IPS DF 6.9 (cell line): ENCODE measurements at places on chromosomes 4 and X.
A peak's percentile ranks its signal among the peaks of the same experiment; 100 is the strongest.

DNA sequence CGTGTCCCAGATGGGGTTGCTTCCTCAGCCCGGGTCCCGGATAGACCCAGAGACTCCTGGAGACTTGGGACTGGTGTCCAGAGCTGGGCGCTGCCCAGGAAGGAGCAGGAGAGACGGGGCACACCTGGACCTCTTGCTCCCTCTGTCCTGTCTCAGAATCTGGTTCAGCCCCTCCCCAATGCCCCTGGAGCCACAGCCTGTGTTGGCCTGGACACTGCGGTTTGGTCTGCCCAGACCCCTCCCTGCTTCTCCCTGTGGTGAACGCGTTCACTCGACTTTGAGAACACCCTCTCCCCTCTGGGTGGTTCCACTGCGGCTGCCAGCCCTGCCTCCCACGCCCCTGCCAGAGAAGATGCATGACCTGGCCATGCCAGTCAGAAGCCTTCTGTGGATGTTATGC, 111.1 kb downstream of the HMX1 start:
- H3K4me3 ChIP-seq = no peak overlapping the region
- H3K27ac ChIP-seq = no peak overlapping the region
- DNase-seq = no peak
- no peaks in the 10 kb centered on the region for H3K4me1 ChIP-seq
- H3K36me3 ChIP-seq = no peaks in the 10 kb centered on the region

DNA sequence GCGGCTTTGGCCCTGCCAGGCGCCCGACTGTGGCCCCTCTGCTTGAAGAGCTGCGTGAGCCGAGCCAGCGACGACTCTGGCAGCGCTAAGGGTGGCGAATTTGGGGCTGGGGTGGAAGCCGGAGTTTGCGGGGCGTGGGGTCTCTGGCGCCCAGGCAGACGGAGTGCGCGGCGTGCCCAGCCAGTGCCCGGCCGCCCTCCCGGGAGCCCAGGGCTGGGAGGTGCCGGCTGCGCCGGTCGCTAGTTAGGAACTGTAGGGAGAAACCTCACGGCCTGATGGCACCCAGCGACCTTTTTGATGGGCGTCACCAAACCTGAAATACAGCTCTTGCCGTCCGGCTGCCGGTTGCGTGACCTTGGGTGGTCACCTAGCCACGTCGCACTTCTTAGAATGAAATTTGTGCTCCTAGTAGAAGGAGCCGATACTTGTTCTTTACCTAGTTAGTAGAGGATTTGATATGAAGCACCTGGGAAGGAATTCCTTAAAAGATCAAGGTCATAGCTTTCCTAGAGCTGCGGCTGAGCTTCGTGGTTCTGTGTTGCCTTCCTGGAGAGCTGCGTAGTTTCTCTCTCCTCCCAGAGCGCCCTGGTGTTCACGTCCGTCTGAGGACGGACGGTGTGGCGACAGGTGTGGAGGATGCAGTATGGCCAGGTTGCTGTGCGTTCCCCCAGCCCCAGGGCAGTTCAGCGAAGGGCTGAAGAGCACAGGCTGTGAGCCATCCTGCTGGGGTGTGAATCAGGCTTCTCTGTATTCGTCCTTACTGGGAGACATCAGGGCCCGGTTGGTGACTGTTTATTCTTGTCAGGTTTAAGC, 680 bp downstream of the MAEA start:
- peaks cover 3% of the 10 kb centered on the region; the same call in 1 of the 2 replicates for H3K4me1 ChIP-seq
- no peak overlapping the region for H3K27ac ChIP-seq
- H3K27me3 ChIP-seq = no peaks in the 10 kb centered on the region

DNA sequence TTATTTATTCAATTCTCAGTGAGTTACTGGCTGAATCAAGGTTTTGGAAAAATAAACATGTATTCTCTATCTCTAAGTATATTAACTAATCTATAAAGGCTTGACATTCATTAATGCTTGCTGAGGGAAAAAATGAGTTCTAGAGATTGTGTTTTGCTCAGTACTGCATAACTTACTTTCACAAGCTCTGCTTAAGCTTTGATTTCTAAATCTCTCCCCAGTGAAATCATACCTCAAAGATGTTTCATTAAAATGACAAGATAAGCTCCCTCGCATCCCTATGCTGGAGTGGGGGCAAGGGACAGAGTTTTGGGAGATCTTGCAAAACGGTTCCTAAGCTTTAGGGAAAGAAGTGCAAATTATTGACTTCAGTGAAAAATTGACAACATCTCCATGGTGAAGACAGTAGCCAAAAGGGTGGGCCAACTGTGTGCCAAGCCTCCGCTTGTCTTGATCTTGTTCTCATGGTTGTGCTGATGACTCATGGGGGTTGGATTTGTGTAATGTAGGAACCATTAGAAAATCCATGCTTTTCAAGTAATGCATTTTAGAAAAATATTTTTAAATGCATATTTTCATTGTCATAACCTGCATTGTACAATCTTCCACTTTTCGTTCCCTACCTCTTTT, 521.4 kb downstream of the RPA4 start:
- DNase-seq = no peak
- no peaks in the 10 kb centered on the region for H3K27me3 ChIP-seq
- no peak overlapping the region for H3K27ac ChIP-seq
- no peak overlapping the region for H3K4me3 ChIP-seq
- no peaks in the 10 kb centered on the region for H3K36me3 ChIP-seq

- no peaks in the 10 kb centered on the region for H3K4me1 ChIP-seq
- DNase-seq = no peak
- H3K4me3 ChIP-seq = no peak overlapping the region
- H3K27me3 ChIP-seq = no peaks in the 10 kb centered on the region
- H3K27ac ChIP-seq = no peak overlapping the region
Measured at GRCh38 chr4:112882286-112882685, 167.2 kb upstream of the ANK2 start.

- no peaks in the 10 kb centered on the region for H3K4me1 ChIP-seq
- no peak overlapping the region for H3K4me3 ChIP-seq
- no peak for DNase-seq
- no peaks in the 10 kb centered on the region for H3K27me3 ChIP-seq
Measured at GRCh38 chrX:129808829-129809796, 29.4 kb downstream of the SASH3 start.

GRCh38 chr4:17081179-17081578, 182.7 kb upstream of the LDB2 start:
- no peaks in the 10 kb centered on the region; the same call in 1 of the 2 replicates for H3K4me1 ChIP-seq
- no peaks in the 10 kb centered on the region for H3K36me3 ChIP-seq
- no peaks in the 10 kb centered on the region for H3K27me3 ChIP-seq
- H3K4me3 ChIP-seq = no peak overlapping the region
- DNase-seq = no peak

- DNase-seq = no peak
- H3K4me3 ChIP-seq = no peak overlapping the region
- H3K4me1 ChIP-seq = no peaks in the 10 kb centered on the region
- no peak overlapping the region for H3K27ac ChIP-seq
- no peaks in the 10 kb centered on the region for H3K36me3 ChIP-seq
Measured at GRCh38 chr4:52894443-52894842, 32.3 kb downstream of the RASL11B start.

DNA sequence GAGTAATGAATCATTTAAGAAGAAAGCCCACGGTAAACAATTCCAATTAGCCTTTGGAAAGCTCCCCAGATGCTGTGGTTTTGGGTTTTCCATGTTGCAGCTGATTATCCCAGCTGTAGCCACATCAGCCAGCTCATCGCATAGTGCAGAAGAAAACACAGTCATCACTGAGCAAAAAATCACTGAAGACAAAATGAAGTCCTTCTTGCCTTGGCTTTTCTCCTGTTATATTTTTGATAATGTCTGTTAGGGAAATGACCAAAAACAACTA, 193.0 kb upstream of the C1QTNF7 start:
- H3K4me1 ChIP-seq = peaks cover 3% of the 10 kb centered on the region; the same call in 1 of the 2 replicates
- H3K27ac ChIP-seq = no peak overlapping the region
- H3K4me3 ChIP-seq = no peak overlapping the region
- no peak for DNase-seq
- no peaks in the 10 kb centered on the region for H3K27me3 ChIP-seq
- H3K36me3 ChIP-seq = no peaks in the 10 kb centered on the region

DNA sequence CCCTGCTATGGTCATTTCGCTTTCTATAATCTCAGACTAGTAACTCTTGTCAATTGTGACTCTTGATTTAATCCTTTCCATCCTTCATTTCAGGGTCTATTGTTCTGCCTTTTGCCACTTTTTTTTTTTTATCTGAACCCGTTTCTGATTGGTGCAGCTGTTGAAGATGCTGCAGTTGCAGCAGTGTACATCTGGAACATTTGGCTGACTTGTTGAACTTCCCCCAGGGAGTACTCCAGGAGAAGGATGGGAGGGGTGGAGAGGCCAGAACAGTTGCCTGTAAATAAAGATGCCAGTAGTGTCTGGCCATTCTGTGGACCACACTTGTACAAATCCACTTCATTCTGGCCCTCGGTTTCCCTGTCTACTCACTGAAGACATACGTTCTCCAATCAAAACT, 1.0 kb upstream of the EDA start:
- no peaks in the 10 kb centered on the region; the same call in 1 of the 2 replicates for H3K4me1 ChIP-seq
- no peaks in the 10 kb centered on the region for H3K36me3 ChIP-seq
- no peaks in the 10 kb centered on the region for H3K27me3 ChIP-seq
- no peak for DNase-seq

GRCh38 chr4:110062166-110062565, 136.2 kb downstream of the ELOVL6 start:
- no peaks in the 10 kb centered on the region for H3K4me1 ChIP-seq
- DNase-seq = no peak
- no peak overlapping the region for H3K27ac ChIP-seq
- H3K36me3 ChIP-seq = no peaks in the 10 kb centered on the region; the same call in 1 of the 2 replicates
- H3K4me3 ChIP-seq = no peak overlapping the region

DNA sequence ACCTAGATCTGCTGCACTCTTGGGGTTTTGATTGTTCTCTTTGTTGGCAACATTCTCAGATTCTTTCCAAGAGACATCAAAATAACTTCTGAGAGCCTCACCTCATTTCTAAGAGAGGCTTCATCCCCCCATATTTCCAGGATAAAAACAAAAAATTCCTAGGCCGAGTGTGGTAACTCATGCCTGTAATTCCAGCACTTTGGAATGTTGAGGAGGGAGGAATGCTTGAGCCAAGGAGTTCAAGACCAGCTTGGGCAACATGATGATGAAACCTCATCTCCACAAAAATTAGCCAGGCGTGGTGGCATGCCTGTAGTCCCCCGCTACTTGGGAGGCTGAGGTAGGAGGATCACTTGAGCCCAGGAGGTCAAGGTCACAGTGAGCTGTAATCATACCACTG, 477.0 kb downstream of the INPP4B start:
- no peak overlapping the region for H3K4me3 ChIP-seq
- no peaks in the 10 kb centered on the region for H3K27me3 ChIP-seq
- no peaks in the 10 kb centered on the region; the same call in 1 of the 2 replicates for H3K4me1 ChIP-seq
- no peak overlapping the region for H3K27ac ChIP-seq

DNA sequence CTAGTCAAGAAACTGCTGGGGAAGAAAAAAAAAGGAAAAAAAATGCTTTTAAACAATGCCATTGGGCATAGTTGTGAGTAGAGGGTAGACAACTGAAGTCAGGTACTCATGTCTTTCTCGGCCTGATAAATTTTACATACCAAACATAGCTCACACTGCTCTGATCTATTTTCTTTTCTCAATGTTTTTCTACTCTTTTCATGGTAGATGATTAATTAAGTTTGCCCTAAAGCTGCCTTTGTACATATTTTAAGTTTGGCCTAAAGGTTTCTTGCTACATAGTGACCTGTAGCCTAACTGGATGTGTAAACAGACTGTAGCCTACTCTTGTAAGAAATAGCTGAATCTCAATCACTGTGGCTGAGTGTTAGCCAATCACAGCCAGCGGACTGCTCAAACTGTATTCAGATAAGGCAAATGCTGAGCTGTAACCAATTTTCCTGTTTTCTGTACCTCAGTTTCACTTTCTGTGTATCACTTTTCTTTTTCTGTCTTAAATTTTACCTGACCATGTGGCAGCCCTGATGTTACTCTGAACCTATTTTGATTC, 121.0 kb downstream of the PCDH10 start:
- no peaks in the 10 kb centered on the region for H3K36me3 ChIP-seq
- H3K4me1 ChIP-seq = no peaks in the 10 kb centered on the region
- H3K27me3 ChIP-seq = no peaks in the 10 kb centered on the region
- no peak for DNase-seq
- H3K27ac ChIP-seq = no peak overlapping the region

- H3K4me3 ChIP-seq = no peak overlapping the region
- no peaks in the 10 kb centered on the region for H3K4me1 ChIP-seq
- H3K27ac ChIP-seq = no peak overlapping the region
- DNase-seq = no peak
- H3K36me3 ChIP-seq = no peaks in the 10 kb centered on the region
Measured at GRCh38 chrX:16002185-16002584, 121.2 kb upstream of the GRPR start.

DNA sequence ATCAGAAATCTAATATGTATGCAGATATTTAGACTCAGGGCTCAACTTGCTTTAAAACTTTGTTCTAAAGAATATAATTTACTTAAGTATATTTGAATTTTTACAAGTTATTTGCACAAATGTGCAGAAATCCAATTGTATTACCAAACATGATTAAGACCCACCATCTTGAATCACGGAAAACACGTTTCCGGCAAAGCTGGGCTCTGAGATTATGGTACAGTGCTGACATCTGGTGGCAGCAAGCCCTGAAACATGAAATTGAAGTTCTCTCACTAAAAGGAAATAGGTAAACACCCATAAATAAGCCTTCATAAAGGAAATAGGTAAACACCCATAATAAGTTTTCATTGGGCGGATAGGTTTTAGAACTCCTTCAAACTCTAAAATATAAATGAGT, 98.3 kb upstream of the MAOA start:
- peak; percentile 22 for DNase-seq
- no peak overlapping the region for H3K4me3 ChIP-seq
- no peaks in the 10 kb centered on the region for H3K4me1 ChIP-seq
- no peak overlapping the region for H3K27ac ChIP-seq
- no peaks in the 10 kb centered on the region for H3K27me3 ChIP-seq

DNA sequence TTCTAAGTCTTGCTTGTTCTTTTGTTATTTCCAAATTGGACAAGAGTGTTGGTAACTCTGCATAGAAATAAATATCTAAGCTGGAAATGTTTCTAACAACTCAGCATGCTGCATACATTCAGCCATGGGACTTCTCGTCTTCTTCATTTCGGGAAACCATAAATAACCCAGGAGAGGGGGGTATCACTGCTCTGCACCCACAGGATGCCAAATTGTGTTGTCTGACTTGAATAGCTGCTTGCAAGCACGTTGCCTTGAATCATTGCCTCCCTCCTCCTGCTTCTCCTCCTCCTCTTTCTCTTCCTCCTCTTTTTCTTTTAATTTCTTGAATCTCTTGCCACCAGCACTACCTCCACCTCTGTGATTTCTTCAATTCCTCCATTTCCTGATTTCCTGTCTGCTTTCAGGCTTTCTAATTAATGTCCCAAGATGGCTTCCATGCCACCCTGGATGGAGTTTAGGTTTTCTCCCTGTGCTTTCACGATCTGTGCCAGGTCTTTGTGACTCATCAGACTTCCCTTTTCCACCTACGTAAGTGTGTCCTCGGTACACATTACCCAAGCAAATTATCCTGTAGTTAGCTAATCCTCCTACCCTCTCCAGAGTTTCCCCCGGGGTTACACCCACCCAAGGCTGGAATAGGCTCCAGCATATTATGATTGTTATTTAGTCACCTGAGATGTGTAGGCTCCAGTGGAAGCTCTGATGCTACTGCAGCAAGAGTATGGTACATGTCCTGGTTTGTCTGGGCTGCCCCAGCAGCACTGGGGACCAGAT, 122.6 kb upstream of the VCX3B start:
- no peaks in the 10 kb centered on the region for H3K27me3 ChIP-seq
- DNase-seq = no peak
- H3K36me3 ChIP-seq = no peaks in the 10 kb centered on the region
- H3K4me3 ChIP-seq = no peak overlapping the region
- no peaks in the 10 kb centered on the region for H3K4me1 ChIP-seq
